WTC11 (cell line): ENCODE measurements at places on chromosomes 16 and 17.

- DNase-seq: no peak
Observed at GRCh38 chr17:39196241-39196807, 1.1 kb downstream of the CACNB1 start.

- DNase-seq: peak; percentile 50
Observed at GRCh38 chr17:82367724-82368524, 3.6 kb upstream of the UTS2R start.

DNA sequence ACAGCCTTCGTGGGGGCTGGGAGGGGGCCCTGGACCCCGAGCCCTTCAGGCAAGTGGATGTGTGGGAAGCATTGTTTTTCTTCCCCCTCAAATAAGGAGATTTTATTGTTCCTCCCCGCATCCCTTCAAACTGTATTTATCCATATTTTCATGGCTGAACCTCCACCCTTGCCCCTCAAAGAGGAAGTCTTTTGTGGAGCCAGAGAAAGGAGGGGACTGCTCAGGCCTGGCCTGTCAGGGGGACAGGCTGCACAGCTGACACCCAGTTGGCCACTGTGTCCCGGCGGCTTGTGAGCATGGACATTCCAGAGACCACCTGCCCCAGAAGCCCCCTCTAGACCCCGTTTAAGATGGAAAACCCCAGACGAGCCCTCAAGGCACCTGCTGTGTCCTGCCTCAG lies 15.9 kb downstream of the HEXIM2 start:
- no peak for DNase-seq

GRCh38 chr17:65370669-65371131 lies 190.7 kb downstream of the AXIN2 start:
- no peak for DNase-seq

- no peak for DNase-seq
Observed at GRCh38 chr17:1947743-1948516, 77.2 kb downstream of the RTN4RL1 start.
